ENCODE measurements at places on chromosomes 4 and X. TPM values are rescaled to one million over a fixed set of nuclear protein-coding genes. Genes with fewer than 3 reads are reported as not detected.

- no peak overlapping the region for H3K27ac ChIP-seq
- DNase-seq: no peak
- no peaks in the 10 kb centered on the region for H3K36me3 ChIP-seq
- no peak overlapping the region for H3K4me3 ChIP-seq
- H3K27me3 ChIP-seq: peaks cover 9% of the 10 kb centered on the region
Measured at GRCh38 chr4:120694973-120695372, 227.6 kb downstream of the PRDM5 start.

GRCh38 chr4:81164623-81165416 lies 50.2 kb downstream of the PRKG2 start:
- peaks cover 2% of the 10 kb centered on the region for H3K27me3 ChIP-seq
- no peaks in the 10 kb centered on the region for H3K36me3 ChIP-seq
- peak; percentile 48 for DNase-seq
- H3K4me3 ChIP-seq: no peak overlapping the region
- H3K27ac ChIP-seq: no peak overlapping the region

DNA sequence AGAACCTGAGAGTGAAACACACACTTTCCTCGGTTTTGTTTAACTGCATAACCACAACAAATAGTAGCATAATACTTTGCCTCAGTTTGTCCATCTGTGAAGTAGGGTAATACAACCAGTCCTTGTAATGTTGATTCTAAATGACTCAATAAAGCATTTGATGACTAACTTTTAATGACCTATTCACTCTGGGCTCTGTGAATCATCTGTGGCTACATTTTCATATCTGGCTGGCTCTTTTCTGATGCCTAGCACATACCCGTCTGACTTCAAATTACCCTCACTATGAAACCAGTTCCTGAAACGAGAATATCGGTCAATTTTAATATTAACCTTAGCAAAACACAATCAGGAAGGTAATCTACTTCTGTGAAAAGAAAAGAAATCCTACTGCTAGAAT lies 151.0 kb downstream of the SH2D1A start:
- peaks cover 16% of the 10 kb centered on the region for H3K4me1 ChIP-seq
- no peak for DNase-seq
- H3K36me3 ChIP-seq: no peaks in the 10 kb centered on the region
- no peaks in the 10 kb centered on the region for H3K27me3 ChIP-seq

Gene HTRA3
- not detected for total RNA-seq

Gene UCP1
- total RNA-seq: not detected

DNA sequence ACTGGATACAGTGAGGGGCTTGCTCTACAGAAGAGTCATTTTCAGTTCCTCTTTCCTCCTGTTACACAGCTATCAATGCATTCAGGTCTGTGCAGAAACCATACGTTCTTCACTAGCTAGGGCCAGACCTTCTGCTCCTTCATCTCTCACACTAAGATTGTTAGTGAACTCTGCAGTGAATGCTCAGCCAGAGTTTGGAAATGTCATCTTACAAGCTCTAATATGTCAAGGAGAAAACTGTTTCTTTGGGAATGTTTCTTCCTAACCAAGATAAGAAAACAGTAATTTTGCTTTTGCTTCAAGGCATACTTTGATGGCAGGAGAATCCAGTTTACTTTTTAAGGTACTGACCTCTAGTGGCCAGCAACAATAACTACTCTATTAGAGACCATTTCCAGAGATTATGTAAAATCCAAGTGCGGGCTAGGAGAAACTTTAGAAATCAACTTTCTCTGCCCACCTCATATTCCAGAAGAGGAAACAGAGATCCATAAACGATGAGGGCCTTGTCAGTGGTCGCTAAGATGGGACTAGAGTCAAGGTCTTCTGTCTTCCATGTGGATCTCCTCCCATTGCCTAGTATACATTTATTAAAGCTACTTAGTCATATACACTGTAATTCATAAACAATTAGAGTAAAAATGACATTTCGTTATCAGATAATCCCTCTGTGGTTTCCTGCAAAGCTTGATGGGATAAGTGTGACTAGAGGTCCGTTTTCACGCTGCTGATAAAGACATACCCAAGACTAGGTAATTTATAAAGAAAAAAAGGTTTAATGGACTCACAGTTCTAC lies 12.1 kb upstream of the CC2D2A start:
- H3K27me3 ChIP-seq: no peaks in the 10 kb centered on the region
- H3K4me1 ChIP-seq: peaks cover 3% of the 10 kb centered on the region
- no peaks in the 10 kb centered on the region for H3K36me3 ChIP-seq
- DNase-seq: no peak
- no peak overlapping the region for H3K27ac ChIP-seq

DNA sequence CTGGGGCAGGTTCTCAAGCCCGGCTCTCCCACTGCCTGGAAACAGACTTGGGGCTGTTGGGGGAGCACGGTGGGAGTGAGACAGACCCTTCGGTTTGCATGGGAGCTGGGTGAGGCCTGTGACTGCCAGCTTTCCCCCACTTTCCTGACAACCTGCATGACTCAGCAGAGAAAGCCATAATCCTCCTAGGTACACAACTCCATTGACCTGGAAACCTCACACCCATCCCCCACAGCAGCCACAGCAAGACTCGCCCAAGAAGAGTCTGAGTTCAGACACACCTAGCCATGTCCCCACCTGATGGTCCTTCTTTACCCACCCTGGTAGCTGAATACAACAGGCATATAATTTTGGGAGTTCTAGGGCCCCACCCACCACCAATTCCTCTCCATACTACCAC lies 57.6 kb upstream of the UBQLN2 start:
- no peak for DNase-seq
- no peaks in the 10 kb centered on the region for H3K27me3 ChIP-seq
- H3K27ac ChIP-seq: no peak overlapping the region
- H3K4me3 ChIP-seq: no peak overlapping the region

GRCh38 chr4:100875296-100876068 lies 357.7 kb upstream of the EMCN start:
- DNase-seq: no peak
- no peak overlapping the region for H3K4me3 ChIP-seq
- H3K27me3 ChIP-seq: peaks cover 11% of the 10 kb centered on the region
- no peaks in the 10 kb centered on the region for H3K36me3 ChIP-seq
- no peaks in the 10 kb centered on the region for H3K4me1 ChIP-seq
- no peak overlapping the region for H3K27ac ChIP-seq

DNA sequence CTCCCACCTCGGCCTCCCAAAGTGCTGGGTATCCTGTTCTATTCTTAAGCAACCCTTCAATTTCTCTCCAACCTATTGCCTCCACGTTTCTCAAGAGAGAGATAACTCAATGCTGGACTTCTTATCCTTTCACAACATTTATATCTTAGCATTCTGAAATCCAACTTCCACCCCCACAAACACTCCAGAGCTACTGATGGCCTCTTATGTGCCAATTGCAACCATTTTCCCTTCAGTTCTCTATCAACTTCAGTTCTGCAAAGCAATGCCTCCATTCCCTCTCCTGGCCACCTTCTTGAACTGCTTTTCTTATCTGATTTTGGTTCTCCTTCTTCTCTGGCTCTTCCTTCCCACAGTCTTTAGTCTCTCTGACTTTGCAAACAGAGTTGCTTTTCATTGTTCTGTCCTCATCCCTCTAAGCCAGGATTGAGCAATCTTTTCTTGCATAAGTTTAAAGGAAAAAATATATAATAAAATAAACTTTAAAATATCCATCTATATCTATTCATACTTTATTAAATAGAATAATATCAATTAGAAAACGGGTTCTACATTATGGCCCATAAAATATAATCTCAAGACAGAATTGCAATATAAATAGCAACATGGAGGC lies 3.6 kb upstream of the STBD1 start:
- no peak overlapping the region for H3K27ac ChIP-seq
- peaks cover 29% of the 10 kb centered on the region for H3K4me1 ChIP-seq
- peaks cover 6% of the 10 kb centered on the region for H3K36me3 ChIP-seq
- H3K4me3 ChIP-seq: no peak overlapping the region
- DNase-seq: no peak

Gene ETNPPL
- not detected for total RNA-seq

Gene ADH1A
- total RNA-seq: not detected

DNA sequence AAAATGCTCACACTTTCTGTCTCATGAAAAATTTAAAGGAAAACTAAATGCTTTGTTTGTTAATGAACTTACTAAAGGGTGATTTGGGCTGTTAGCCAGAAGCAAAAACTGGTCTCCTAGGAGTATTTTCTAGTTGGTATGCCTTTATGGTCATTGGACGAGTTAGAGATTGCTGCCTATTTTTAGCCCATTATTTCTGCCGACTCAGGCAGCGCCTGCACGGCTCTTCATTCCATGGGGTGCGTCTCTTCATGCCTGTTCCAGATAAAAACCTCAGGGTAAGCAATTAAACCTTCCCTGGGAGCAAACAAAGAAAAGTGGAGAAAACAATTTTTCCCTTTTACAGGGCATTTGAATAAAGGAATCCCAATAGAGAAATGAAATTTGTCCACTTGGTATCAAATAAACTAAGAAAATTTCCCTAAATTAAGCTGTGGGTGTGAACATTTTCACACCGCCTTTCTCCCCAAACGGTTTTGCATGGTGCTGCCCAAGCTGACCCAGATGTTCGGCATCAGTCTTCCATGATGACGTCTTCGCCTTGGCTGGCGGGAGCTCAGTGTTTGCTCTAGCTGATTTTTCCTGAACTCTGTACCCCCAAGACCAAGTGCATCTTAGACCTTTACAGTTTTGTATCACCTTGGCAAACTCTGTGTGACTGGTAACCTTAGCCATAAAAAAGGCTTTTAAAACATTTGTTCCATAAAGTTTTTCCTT lies 61.7 kb upstream of the ADGRG2 start:
- H3K27ac ChIP-seq: no peak overlapping the region
- no peaks in the 10 kb centered on the region for H3K36me3 ChIP-seq
- no peak overlapping the region for H3K4me3 ChIP-seq

DNA sequence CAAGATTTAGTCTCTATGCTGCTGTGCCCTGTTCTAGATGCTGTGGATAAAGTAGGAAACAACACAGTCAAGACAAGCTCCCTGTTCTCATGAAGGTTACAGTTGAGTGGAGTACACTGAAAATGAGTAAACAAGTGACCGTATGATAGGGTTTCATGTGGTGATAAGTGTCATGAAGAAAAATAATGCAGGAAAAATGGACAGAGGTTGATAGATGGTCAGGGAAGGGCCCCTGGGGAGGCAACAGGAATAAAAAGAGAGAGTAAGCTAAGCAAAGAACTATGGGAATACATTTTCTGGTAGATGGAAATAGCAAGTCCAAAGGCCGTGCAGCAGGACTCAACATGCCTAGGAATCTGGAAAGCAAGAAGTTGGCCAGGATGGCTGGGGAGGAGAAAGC lies 394.0 kb downstream of the DTHD1 start:
- no peak overlapping the region for H3K27ac ChIP-seq
- no peaks in the 10 kb centered on the region for H3K4me1 ChIP-seq
- H3K36me3 ChIP-seq: no peaks in the 10 kb centered on the region
- no peak overlapping the region for H3K4me3 ChIP-seq
- H3K27me3 ChIP-seq: peaks cover 4% of the 10 kb centered on the region

GRCh38 chr4:152197211-152197610 lies 338.7 kb downstream of the FBXW7 start:
- no peak overlapping the region for H3K27ac ChIP-seq
- no peaks in the 10 kb centered on the region for H3K27me3 ChIP-seq
- no peak overlapping the region for H3K4me3 ChIP-seq
- no peaks in the 10 kb centered on the region for H3K4me1 ChIP-seq
- DNase-seq: no peak

Gene CDX4
- not detected for total RNA-seq

Gene GPR173
- total RNA-seq: not detected

Gene MAB21L2
- not detected for total RNA-seq

Gene PLP1
- not detected for total RNA-seq

Gene GRIPAP1
- total RNA-seq: 57.8 TPM

Gene EPHA5
- not detected for total RNA-seq

Gene PAGE5
- 0.49 TPM for total RNA-seq

Gene TET2
- total RNA-seq: 35.0 TPM

DNA sequence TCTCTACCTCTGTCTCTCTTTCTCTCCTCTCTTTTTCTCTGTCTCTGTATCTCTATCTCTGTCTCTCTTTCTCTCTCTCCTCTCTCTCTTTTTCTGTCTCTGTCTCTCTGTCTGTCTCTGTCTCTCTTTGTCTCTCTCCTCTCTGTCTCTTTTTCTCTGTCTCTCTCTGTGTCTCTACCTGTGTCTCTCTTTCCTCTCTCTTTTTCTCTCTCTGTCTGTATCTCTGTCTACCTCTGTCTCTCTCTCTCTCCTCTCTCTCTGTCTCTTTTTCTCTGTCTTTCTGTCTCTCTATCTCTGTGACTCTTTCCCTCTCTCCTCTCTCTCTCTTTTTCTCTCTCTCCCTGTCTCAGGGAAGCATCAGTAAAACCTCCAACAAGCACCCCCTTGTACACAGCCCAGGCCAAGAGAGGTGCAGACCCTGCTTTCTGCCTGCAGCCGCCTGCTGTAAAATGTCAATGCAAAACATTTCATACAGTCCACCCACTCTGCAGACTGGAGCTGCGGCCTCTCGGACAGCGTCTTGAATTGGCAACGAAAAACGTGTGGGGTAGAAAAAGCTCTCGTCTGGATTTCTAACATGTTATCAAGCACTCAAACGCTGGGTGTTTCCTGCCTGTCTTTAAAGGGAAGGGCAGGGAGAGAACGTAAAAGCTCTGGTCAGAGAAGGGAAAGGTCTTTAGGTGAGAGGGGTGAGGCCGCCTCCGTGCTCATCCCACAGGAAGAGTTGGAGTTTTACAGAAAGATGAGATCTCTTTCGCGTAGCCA lies 3.7 kb upstream of the SHOX start:
- peaks cover 15% of the 10 kb centered on the region for H3K4me1 ChIP-seq
- H3K4me3 ChIP-seq: no peak overlapping the region
- no peak overlapping the region for H3K27ac ChIP-seq
- DNase-seq: no peak

- DNase-seq: peak; percentile 64
- peaks cover 23% of the 10 kb centered on the region for H3K4me1 ChIP-seq
- H3K36me3 ChIP-seq: no peaks in the 10 kb centered on the region
- H3K27ac ChIP-seq: no peak overlapping the region
- H3K27me3 ChIP-seq: peaks cover 3% of the 10 kb centered on the region
Measured at GRCh38 chr4:37889849-37890800, 759 bp upstream of the TBC1D1 start.

Gene FRMD7
- total RNA-seq: not detected

- peaks cover 9% of the 10 kb centered on the region for H3K27me3 ChIP-seq
- DNase-seq: no peak
- H3K4me3 ChIP-seq: no peak overlapping the region
- no peak overlapping the region for H3K27ac ChIP-seq
- H3K4me1 ChIP-seq: no peaks in the 10 kb centered on the region
- H3K36me3 ChIP-seq: no peaks in the 10 kb centered on the region
Measured at GRCh38 chr4:147586637-147587036, 30.6 kb upstream of the TMEM184C start.

GRCh38 chrX:48043056-48043455 lies 28.4 kb downstream of the ZNF630 start:
- no peak overlapping the region for H3K4me3 ChIP-seq
- no peaks in the 10 kb centered on the region for H3K4me1 ChIP-seq
- H3K27me3 ChIP-seq: no peaks in the 10 kb centered on the region
- no peak for DNase-seq
- no peak overlapping the region for H3K27ac ChIP-seq
- H3K36me3 ChIP-seq: no peaks in the 10 kb centered on the region

DNA sequence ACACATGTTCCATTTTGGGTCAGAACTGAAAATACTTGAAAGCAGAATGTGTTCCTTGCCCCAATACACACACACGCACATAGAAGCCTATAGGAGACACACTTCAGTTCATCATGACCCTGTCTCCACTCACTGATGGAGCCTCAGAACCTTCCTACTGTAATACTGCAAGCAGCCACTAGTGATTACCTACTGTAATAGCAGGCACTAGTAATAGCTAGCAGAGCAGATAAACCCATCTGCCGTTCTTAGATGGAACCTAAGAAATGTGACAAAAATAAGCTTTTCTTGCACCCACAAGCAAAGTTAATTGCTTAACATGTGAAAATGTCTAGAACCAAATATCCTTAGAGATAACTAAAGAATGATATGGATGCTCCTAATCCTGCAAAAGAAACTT lies 13.6 kb downstream of the AMTN start:
- no peak overlapping the region for H3K4me3 ChIP-seq
- H3K27ac ChIP-seq: no peak overlapping the region
- DNase-seq: no peak
- H3K27me3 ChIP-seq: peaks cover 12% of the 10 kb centered on the region
- H3K4me1 ChIP-seq: no peaks in the 10 kb centered on the region
